ENCODE measurements at places on chromosomes 4 and X.

DNA sequence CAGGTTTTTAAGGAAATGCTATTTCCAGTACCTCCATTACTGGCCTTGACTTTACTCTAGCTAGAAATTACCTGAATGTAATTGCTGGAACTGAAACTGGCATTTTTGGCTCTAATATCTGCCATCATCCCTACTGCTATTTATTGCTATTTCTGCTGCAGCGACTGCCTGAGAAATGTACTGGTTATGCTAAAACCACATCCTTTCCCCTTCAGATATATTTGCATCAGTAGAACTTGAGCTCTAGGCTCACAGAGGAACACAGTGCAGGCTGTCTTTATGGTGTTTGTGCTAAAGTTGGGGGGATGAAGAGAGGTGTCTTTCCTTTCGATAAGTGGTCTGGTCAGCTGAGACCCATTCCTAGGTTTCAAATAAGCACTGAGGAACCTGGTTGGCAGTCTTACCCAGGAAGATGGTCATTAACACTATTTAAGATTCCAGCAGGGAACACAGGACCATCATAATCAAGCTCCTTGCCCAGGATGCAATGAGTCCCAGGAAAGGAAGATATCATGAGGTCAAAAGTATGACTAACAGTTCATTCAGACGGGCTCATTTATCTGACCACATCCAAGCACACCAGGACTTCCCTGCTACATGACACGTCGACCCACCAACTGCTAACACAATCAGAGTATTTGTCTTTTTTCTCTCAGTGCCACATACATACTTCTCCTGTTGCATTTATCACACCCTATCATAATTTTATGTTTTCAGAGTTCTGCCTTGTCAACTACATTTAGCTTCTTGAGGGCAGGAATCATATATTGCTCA lies 137.4 kb downstream of the GABRA3 start:
- DNase-seq, result no peak

DNA sequence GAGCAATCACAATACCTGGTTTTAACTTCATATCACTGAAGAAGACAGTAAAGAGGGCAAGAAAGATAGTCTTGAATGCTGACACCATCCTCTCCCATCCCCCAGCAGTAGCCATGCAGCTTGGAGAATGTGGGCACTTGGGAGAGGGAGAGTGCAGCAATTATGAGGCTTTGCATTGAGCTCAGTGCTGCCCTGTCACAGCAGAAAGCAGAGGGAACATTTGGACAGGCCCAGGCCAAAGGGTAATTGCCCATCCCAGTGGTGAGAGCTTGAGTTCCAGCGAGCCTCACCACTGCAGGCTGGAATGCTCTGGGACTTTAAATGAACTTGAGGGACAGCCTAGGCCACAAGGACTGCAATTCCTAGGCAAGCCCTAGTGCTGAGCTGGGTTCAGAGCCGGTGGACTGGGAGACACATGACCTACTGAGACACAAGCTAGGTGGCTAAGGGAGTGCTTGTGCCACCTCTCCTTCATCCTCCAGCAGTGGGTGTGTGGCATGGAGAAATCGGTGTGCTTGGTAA lies 36.3 kb downstream of the CORIN start:
- no peak for DNase-seq

DNA sequence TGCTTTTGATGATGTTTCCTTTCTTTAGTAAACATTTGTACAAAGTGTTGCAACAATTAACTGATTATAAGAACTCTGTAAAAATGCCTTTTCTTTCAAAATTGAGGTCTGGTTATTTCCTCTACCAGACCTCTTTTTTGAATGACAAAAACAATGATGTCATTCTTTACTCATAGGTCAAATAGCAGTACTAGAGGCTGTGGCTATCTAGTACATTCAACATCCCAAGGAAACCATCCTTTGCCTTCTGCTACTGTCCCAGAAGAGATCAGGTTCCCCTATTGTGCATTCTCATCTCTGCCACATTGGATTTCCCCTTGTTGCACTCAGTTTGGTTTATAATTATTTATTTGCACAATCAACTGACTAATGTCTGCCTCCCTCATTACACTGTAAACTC lies 19.1 kb upstream of the MAD2L1 start:
- no peak for DNase-seq

GRCh38 chrX:17580539-17581152 lies 156.6 kb upstream of the SCML1 start:
- no peak for DNase-seq

- no peak for DNase-seq
Measured at GRCh38 chr4:106695501-106696262, 327.1 kb upstream of the GIMD1 start.

DNA sequence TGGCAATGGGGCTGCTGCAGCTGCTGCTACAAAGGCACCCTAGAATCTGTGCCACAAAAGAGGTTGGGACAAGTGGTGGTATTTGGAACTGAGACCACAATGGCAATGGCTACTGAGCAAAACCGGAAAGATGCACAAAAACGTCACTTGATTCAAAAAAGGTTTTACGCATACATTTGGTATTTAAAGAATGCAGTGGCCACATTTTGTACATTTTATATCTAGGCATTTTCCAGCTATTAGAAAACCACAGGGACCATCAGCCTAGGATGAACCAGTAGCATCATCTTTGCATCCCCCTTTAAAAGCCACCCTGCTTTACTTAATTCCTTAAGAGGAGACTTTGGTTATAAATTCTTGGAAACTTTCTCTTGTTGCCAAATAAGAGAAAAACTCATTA lies 104.8 kb upstream of the CXCL13 start:
- DNase-seq, result no peak

- no peak for DNase-seq
Measured at GRCh38 chr4:39451423-39452023, 7.2 kb downstream of the RPL9 start.

DNA sequence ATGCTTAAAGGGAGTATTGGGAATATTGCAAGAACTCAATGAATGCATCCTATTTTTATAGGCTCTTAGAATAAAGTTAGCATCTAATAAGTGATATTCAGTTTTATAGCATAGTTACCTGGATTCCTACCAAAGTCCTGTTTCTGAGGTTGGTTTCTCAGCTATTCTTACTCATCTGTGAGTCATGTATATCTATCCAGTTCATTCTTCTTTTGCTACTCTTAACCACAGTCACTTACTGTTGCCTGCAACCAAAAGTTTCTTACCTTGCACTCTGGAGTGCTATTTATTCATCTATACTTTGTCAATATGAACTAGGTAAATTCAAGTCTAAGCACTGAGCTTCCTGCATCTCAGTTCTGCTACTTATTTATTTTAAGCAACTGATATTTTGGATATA lies 322.5 kb downstream of the HS3ST1 start:
- DNase-seq, result no peak

Data from neural crest cell (in vitro differentiated cells).